ENCODE measurements at places on chromosomes 12 and 14. TPM values are rescaled to one million over a fixed set of nuclear protein-coding genes. Genes with fewer than 3 reads are reported as not detected.

GRCh38 chr12:27460471-27460978, 14.0 kb downstream of the SMCO2 start:
- DNase-seq, result peak; percentile 60
- peak overlapping the region; percentile 50 for H3K27ac ChIP-seq
- peaks cover 19% of the 10 kb centered on the region for H3K36me3 ChIP-seq
- H3K27me3 ChIP-seq, result peaks cover 6% of the 10 kb centered on the region
- H3K4me1 ChIP-seq, result peaks cover 54% of the 10 kb centered on the region
- H3K4me3 ChIP-seq, result peak overlapping the region; percentile 51

GNG2 gene
- total RNA-seq, result 296 TPM

ANKS1B gene
- total RNA-seq, result 0.30 TPM

AMHR2 gene
- total RNA-seq, result not detected

DNA sequence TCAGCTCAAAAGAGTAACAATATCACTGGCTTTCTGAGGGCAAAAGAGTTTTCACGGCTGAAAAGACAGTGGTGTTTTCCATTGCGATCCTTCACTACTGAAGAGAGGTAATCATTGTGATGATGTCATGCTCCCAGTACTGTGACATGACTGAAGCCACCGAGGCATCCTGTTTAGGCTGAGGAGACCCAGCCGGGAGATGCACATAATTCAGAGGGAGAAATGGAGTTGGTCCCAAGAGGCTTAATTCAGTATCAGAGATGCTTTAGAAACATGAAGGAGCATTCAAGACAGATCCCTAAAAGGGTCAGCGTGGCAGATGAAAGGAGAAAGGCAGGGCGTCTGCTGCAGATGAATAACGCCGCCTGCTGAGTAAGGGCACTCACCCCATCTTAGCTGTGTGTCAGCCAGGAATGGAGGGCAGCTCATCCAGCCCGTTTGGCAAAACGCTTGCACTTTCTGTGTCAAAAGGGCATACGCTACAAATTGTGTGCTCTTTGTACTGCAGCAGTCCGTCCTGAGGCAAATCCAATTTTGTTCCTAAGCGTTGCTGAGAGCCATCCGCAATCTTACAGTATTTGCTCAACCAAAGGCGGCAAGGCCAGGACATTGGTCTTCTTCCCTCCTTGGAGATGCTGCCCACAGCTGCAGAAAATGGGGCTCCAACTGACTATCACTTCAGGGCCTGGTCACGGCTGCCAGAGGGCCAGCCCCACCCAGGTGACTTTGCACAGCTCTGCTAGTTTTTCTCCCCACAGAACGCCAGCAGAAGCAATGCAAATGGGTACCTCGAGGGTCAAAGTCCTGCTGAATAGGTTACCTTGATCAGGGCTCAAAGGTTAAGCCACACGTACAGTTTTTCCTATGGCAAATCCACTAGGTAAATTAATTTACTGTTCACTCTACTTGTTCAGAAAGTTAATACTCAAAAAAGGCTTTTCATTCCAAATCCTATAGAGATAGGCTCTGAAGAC, 23.5 kb downstream of the CCDC92 start:
- H3K4me1 ChIP-seq, result no peaks in the 10 kb centered on the region
- no peak overlapping the region for H3K4me3 ChIP-seq
- H3K27ac ChIP-seq, result no peak overlapping the region
- H3K36me3 ChIP-seq, result no peaks in the 10 kb centered on the region
- DNase-seq, result no peak

ANO2 gene
- not detected for total RNA-seq

MIS18BP1 gene
- 66.9 TPM for total RNA-seq

FGD4 gene
- 0.08 TPM for total RNA-seq

CD69 gene
- total RNA-seq, result 196 TPM

DNA sequence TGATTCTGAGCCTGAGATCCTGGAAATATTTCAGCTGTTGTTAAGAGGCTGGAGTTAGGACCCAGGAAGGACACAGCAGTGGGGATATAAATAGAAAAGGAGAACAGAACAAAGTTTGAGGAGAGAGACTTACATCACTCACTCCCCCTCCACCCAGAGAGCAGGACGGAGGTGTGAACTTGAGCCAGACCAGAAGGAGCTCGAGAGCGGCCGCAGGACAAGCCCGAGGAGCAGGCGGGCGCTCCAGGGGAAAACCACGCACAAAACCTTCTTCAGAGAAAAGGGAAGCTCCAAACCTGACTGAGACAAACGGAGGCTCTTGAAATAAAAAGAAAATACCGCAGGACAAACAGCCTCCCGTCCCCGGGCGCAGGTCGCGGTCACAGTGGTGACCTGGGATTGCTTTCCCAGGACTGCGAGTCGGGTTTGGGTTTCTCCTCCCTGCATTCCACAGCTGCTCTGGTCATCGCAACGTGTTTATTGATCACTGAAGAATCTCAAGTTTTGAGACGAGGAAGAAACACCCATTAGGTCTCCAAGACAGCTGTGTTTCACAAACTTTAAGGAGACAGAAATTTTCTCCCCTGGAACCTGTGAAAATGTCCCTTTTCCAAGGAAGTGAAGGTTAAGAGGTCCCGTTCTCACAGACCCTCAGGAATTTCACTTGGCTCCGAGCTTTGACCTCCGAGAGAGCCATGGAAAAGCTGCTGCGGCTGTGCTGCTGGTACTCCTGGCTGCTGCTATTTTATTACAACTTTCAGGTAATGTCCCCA, at the start of gene ADGRD1:
Gene ADGRD1 (plus strand): TSS at position 137 of the 773 bp plus-strand sequence. CDS start 559 bp downstream, at position 696.
- DNase-seq, result no peak
- H3K27me3 ChIP-seq, result peaks cover 18% of the 10 kb centered on the region
- no peaks in the 10 kb centered on the region for H3K4me1 ChIP-seq
- no peak within 1 kb of the TSS for H3K27ac ChIP-seq

GRCh38 chr14:44988694-44989093, 26.7 kb downstream of the TOGARAM1 start:
- H3K27ac ChIP-seq, result no peak overlapping the region
- DNase-seq, result no peak
- H3K36me3 ChIP-seq, result no peaks in the 10 kb centered on the region
- no peaks in the 10 kb centered on the region for H3K4me1 ChIP-seq
- no peak overlapping the region for H3K4me3 ChIP-seq

CDKN3 gene
- 79.6 TPM for total RNA-seq

- no peak for DNase-seq
- peaks cover 14% of the 10 kb centered on the region for H3K36me3 ChIP-seq
- peak overlapping the region; percentile 62 for H3K27ac ChIP-seq
- peaks cover 7% of the 10 kb centered on the region for H3K27me3 ChIP-seq
- peaks cover 53% of the 10 kb centered on the region for H3K4me1 ChIP-seq
- H3K4me3 ChIP-seq, result no peak overlapping the region
Measured at GRCh38 chr14:24680516-24680915, 46.5 kb upstream of the GZMB start.

- H3K4me1 ChIP-seq, result no peaks in the 10 kb centered on the region
- DNase-seq, result no peak
- no peak overlapping the region for H3K4me3 ChIP-seq
- H3K27ac ChIP-seq, result no peak overlapping the region
- no peaks in the 10 kb centered on the region for H3K27me3 ChIP-seq
Measured at GRCh38 chr14:29906256-29906870, 21.3 kb downstream of the PRKD1 start.

DNA sequence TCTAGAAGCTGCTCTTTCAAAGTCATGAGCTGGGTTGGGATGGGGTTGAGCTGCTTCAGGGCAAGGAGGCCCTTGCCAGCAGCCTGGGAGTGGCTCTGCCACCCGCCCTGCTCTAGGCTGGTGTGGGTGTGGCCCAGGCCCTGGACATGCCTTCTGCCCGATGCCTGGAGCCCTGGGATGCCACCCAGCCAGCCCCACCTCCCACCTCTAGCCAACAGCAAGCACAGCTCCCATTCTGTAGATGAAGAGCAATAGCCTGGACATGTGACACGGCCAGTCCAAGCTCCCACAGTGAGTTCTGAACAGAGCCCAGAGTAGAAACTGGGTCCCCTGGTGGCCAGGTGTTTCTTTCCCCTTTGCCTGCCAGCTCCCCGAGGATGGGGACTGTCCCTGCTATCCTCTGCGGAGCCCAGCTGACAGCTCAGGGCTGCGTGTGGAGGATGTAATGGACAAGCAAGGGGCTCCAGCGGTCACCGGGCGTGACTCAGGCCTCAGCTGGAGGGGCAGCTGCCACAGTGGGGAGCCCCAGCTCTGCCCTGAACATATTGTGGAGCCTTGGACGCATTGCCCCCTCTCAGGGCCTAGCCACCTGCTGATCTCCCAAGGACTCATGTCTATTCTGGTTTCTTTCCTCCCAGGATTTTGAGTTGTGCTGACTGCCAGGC, 165.2 kb downstream of the TSPAN9 start:
- H3K4me1 ChIP-seq, result no peaks in the 10 kb centered on the region
- no peak for DNase-seq
- peaks cover 3% of the 10 kb centered on the region for H3K27me3 ChIP-seq
- no peak overlapping the region for H3K27ac ChIP-seq
- H3K36me3 ChIP-seq, result no peaks in the 10 kb centered on the region
- H3K4me3 ChIP-seq, result no peak overlapping the region

GRCh38 chr14:61190341-61190740, 90.8 kb downstream of the TMEM30B start:
- peaks cover 16% of the 10 kb centered on the region for H3K4me1 ChIP-seq
- H3K27me3 ChIP-seq, result peaks cover 33% of the 10 kb centered on the region
- no peak overlapping the region for H3K27ac ChIP-seq
- H3K36me3 ChIP-seq, result no peaks in the 10 kb centered on the region
- no peak overlapping the region for H3K4me3 ChIP-seq

GRCh38 chr12:33605757-33606156, 166.1 kb upstream of the SYT10 start:
- no peaks in the 10 kb centered on the region for H3K4me1 ChIP-seq
- no peak overlapping the region for H3K27ac ChIP-seq
- no peak for DNase-seq
- no peaks in the 10 kb centered on the region for H3K27me3 ChIP-seq
- no peaks in the 10 kb centered on the region for H3K36me3 ChIP-seq
- H3K4me3 ChIP-seq, result no peak overlapping the region

- DNase-seq, result no peak
- H3K27ac ChIP-seq, result no peak overlapping the region
- H3K27me3 ChIP-seq, result peaks cover 79% of the 10 kb centered on the region
Measured at GRCh38 chr14:60658909-60659585, 9.8 kb upstream of the SIX1 start.

OR11H7 gene
- not detected for total RNA-seq

DNA sequence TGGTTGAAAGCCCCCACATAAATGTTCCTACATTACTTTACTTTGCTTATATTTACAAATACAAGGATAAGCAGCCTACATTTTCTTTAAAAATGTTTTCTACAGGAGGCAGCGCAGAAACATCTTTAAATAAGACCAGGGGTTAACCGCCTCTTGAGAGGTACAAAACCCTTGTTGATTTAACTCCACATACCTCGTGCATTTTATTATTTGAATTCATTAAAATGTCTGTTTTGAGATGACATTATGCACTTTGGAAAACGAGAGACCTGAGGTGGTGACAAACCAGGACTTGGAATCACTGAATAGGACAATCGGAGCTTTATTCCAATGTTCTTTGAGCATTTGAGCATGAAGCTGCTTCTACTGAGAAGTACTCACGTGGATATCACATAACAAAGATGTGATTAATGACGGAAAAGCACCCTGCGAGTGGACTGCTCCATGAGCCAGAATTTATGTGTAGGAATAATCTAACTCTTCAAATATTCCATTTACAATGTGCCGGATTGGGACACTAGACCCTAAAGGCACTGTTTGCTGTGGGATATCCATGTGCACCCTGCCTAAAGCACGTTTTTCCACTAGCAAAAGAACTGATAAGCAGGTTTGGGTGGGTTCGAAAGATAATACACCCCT, 746 bp upstream of the DUSP16 start:
- H3K36me3 ChIP-seq, result peaks cover 21% of the 10 kb centered on the region
- DNase-seq, result no peak
- no peaks in the 10 kb centered on the region for H3K27me3 ChIP-seq
- H3K4me1 ChIP-seq, result peaks cover 35% of the 10 kb centered on the region
- peak overlapping the region; percentile 94 for H3K27ac ChIP-seq

DNA sequence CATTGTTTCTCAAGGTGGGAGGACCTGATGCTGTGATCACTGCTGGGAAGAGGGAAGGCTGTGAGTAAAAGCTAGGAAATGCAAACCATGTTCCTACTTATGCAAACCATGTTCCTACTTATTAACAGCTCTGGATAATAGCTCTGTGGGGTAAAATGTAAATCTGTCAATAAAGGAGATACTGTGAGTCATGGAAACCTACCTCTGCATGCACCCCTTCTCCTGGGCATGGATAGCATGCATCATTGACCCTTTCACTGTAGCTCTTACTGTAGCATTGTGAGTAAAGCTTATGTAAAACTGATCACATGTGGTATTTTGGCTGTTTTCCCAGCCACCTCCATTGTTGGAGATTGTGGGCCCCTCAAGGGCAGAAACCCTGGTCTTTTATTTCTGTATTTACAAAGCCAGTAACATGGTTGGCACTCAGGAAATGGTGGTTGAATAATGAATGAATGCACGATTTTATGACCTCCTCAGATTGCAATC, 253.7 kb downstream of the GRIN2B start:
- H3K27ac ChIP-seq, result no peak overlapping the region
- no peaks in the 10 kb centered on the region for H3K36me3 ChIP-seq
- H3K4me3 ChIP-seq, result no peak overlapping the region
- no peaks in the 10 kb centered on the region for H3K27me3 ChIP-seq
- no peaks in the 10 kb centered on the region for H3K4me1 ChIP-seq
- no peak for DNase-seq

GRCh38 chr12:981176-981828, 9.7 kb upstream of the ERC1 start:
- H3K4me1 ChIP-seq, result peaks cover 13% of the 10 kb centered on the region
- H3K27ac ChIP-seq, result no peak overlapping the region
- DNase-seq, result no peak
- H3K27me3 ChIP-seq, result no peaks in the 10 kb centered on the region
- H3K4me3 ChIP-seq, result no peak overlapping the region

DNA sequence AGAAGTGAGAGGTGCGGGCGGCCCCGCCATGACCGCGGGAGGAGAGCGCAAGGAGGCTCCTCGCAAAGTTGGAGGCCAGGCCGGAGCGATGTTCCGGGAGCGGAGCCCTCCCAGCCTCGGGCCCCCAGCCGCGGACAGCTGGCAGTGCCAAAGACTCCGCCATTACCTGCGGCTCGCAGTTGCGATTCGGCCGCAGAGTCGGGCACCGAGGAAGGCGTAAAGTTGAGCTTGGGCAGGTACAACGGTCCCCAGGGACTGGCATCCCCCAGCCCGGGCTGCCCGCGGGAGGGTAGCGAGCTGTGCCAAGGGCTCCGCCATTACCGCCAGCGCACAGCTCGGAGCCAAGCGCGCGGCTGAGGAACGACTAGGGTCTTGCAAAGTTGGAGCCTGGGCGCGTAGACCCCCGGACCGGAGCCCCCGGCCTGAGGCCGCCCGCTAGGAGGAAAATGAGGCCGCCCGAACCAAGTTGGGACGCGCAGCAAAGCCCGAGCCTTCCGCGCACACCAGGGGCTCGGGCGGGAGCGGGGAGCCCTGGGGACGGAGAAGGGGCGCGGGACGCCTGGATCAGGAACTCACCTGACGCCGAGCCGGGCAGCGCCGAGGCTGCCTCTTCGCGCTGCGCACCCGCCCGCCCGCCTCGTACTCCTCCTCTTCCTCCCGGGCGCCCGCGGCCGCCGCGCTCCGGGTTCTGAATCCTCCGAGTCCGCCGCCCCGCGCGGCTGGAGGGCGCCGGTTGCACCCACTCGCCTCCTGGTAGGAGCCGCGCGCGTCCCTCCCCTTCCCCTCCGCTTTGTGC, 677 bp downstream of the NOS1 start:
- H3K4me1 ChIP-seq, result no peaks in the 10 kb centered on the region
- H3K4me3 ChIP-seq, result no peak overlapping the region
- peaks cover 41% of the 10 kb centered on the region for H3K27me3 ChIP-seq
- H3K36me3 ChIP-seq, result no peaks in the 10 kb centered on the region
- no peak overlapping the region for H3K27ac ChIP-seq

Data from activated CD4-positive, alpha-beta memory T cell treated with anti-CD3 and anti-CD28 coated beads, Interleukin-2, amount 10 ng/mL, durations not matched to agents 7 days and 5 days (primary cell).